ENCODE measurements at places on chromosomes 1 and 21.

DNA sequence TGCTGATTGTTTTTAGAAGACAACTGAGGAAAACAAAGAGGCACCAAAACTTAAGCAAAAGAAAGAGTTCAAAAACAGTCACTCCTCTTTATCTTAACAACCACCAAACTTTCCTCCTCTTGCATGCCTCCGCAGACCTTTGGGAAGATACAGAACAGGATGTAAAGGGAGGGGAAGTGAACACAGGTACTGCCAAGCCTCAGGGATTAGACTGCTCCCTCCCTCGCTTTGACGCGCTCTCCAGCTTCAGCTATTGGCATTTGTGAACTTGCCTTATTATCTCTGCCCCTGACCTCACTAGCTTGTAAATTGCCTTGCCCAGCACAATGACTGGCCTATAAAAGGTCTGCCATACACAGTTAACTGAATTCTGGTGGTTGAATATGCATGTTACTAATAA lies 4.8 kb upstream of the SRP9 start:
- DNase-seq, result no peak

DNA sequence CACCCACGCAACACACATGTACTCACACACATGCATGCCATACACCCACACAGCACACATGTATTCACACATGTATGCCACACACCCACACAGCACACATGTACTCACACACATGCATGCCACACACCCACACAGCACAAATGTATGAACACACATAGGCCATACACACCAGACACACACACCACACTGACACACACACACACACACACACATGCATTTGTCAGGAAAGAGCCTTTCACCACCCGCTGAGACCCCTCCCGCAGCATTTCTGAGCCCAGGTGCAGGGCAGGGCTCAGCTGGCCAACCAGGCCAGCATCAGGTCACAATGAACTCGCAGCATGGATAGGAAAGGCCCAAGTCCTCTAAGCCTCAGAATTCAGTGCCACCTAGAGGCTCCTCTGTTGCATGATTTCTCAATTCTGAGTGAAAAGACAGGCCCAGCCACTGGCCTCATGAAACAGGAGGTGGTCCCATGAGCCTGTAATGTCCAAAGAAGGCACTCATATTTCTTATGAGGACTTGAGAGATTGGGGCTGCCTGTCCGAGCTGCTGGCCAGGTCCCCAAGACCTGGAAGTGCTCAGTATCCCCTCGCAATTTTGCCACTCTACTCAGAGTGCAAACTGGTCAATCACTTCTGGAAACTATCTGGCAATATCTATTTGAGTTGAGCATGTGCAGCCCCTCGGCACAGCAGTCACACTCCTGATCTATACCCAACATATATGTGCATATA lies 57.3 kb downstream of the PSMG1 start:
- peak; percentile 66 for DNase-seq

DNA sequence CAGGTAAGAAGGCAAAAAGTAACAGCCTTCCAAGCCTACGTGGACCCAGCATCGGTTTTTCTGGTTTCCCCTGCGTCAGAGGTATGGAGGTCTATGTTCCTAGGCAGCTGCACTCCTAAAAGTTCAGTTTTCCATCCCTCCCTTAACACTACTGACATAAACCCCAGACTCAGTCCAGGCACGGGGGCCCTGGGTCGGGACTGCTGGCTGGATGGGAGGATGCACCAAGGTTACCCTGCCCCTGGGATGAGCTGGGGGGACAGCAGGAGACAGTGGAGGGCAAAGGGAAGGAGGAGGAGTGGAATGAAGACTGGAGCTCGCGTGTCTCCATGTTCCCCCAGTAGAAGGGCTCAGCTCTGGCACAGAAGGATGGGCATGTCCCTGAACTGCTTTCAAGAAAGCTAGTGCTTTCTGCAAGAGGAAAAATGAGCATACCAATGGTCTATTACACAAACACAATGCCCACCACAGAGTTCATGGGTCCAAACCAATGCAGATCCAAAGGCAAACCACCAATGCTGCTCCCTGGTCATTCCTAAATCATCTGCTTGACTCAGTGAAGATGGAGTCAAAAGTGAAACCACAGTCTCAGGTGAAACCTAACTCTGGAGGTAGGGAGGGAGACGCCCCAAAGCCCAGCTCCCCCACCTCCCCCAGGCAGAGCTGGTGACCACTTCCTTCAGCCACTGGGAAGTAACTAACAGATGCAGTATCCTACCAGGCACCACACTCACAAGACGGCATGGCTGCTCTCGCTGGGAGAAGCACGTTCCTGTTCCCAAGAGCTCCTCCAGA lies 54.9 kb downstream of the CD46 start:
- no peak for DNase-seq

GRCh38 chr1:234148816-234149215 lies 224.4 kb upstream of the COA6 start:
- no peak for DNase-seq

- no peak for DNase-seq
Measured at GRCh38 chr1:9882296-9882944, 27.6 kb downstream of the CTNNBIP1 start.

DNA sequence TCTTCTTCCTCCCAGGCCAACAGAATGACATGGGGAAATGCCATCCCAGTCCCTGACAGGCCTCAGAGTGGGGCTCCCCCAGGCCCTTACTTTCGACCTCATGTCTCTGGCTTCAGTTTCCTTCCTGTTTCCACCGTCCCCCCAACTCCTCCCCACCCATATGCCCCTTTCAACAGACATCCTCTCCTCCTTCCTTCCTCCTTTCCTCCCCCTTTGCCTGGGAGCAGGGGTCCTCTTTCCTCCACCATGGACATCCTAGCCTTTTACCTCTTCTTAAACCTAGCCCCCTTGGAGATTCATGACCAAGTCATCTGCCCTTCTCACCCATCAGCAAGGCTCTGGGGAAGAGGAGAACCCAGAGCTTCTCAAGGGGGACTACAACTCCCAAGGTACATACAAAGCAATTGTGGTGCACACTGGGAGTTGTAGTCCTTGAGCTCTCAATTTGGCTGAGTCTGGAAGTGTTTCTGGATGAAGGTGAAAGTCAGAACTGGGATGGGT lies 4.0 kb downstream of the ZBTB7B start:
- no peak for DNase-seq

- DNase-seq, result no peak
Measured at GRCh38 chr21:42395905-42396651, at the start of gene TMPRSS3. Gene TMPRSS3, minus strand, starts transcription at chr21:42396052. Its CDS starts 635 bp downstream, at chr21:42395417.

GRCh38 chr1:111476761-111477309 lies 3.1 kb downstream of the C1orf162 start:
- DNase-seq, result no peak

DNA sequence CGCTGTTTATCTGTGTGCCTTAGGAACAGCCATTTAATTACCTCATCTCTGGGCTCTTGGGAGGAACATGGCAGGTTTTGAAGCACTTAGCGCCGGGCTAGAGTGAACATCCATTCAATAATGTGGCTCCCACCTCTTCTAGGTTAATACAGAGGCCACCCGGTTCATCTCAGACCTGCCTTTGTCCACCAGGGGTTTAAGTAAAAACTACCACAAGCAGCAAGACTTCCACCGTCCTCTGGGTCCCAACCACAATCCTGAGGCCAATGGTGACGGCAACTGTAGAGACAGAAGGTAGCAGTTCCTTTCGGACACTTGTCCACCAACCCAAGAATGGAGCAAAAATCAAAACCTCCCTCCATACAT lies 924 bp upstream of the DDOST start:
- DNase-seq, result no peak

DNA sequence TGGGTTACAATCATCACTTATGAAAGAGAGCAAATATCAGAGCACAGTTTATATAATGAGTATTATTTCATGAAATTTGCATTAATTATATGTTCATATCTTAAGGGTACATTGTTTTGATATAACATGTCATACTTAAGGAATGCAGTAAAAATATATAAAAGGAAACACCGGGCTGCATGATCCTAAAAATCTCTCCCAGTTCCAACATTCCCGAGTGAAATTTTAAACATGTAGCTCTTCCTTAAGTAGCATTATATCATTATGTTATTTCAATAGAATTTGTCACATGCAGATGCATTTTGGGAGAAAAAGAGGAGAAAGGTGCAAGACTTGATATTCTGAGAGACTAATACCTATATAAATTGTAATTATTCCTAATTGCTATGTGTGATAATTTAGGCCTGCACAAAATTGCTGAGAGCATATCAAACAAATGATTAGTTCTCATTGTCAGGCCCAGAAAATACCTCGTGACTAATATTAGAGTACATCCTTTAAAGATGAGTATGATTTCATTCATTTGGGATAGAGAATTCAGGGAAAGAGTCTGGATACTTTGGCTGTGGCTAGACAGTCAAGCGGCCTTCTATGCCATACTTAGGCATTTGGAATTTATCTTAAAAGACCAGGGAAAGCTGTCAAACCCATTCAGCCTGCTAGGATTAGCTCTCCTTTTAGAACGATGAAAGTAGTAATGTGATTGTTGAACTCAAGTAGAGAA lies 86.8 kb downstream of the ADGRL2 start:
- no peak for DNase-seq

GRCh38 chr1:229370601-229371021 lies 27.8 kb upstream of the CCSAP start:
- peak; percentile 96 for DNase-seq

DNA sequence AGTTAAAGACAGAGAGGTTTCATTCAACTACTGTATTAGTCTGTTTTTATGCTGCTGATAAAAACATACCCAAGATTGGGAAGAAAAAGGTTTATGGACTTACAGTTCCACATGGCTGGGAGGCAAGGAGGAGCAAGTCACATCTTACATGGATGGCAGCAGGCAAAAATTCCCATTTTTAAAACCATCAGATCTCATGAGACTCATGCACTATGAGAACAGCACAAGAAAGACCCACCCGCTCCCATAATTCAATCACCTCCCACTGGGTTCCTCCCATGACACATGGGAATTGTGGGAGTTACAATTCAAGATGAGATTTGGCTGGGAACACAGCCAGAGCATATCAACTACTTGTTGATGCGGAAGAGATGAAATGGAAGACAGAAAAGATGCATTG lies 9.2 kb downstream of the GPR161 start:
- DNase-seq, result no peak

- DNase-seq, result no peak
Measured at GRCh38 chr21:33936301-33937038, 20.9 kb upstream of the ATP5PO start.

DNA sequence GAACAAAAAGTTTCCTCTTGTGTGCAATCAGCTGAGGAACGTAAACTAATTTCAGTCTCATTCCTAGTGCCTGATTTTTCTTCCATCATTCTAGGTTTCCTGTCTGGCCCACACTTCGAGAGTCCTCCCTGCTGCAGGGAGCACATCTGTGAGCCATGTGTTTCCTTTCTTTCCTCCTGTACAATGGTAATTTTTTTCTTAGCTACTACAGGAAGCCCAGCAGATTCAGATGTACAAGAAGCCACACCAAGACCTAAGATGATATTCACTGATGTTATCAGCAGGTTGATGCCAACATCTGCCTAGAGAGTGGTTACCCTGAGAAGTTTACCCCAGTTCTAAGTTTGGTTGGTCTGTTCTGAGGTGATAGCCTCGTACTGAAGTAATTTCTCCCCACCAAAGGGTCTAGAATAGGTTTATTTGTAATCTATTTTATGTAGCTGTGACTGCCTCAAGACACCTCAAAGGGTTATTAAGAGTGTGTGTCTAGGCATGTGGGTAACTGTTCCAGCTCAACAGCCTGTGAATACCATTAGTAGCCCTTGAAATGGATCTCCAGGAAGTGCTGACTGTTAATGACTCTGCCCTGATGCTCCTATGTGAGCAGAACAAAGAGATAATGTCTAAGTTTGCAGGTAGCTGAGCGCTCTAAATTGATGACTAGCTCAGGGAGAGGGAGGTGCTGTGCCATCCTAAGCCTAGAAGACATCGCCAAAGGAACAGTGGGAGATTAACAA lies 31.7 kb upstream of the CLDN14 start:
- no peak for DNase-seq

GRCh38 chr1:50491142-50491541 lies 67.9 kb upstream of the DMRTA2 start:
- DNase-seq, result no peak

DNA sequence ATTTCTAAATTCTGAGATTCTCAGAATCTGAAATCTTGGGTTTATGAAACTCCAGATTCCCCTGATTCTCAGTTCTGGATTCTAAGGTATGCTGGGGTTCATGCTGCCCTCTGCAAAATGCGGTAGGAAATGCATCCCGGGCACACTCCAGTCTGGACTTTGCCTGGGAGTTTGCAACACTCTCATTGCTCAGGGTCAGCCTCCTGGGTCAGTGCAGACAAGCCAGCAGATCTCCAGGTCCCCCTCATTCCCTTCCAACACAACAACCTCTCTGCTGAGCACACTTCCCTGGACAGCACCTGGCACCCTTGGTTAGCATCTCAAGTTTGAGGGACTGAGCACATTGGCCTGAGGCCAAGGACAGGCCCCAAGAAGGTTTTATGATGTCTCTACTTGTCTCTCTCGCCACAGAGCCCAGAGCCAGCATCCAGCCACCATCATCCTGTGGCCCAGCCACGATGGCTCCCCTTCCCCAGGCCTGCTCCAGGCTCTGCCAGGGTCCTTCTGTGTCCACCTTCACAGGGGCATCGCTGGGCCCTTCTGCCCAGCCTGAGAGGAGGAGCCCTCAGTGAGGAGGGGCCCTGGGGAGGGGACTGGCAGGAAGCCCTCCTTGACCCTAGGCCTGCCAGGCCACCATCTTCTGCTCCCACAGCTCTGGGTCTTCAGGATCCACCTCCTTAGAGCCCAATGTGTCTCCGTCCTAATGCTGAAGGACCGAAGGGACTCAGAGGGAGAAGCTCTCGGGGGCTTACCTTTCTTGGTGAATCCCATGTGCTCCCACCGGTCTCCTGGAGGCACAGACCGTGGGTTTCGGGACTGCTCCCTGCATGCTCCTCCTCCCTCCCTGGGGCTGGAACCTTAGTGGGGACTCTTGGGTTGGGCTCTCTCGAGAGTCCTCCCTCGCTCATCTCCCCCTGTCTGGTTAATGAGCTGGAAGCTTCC lies 550.7 kb downstream of the PTPRU start:
- no peak for DNase-seq

GRCh38 chr1:98794196-98794886 lies 132.8 kb downstream of the SNX7 start:
- DNase-seq, result peak; percentile 41

GRCh38 chr21:34579411-34579810 lies 35.5 kb downstream of the RCAN1 start:
- DNase-seq, result no peak

GRCh38 chr1:8116894-8117264 lies 90.8 kb upstream of the ERRFI1 start:
- DNase-seq, result no peak

DNA sequence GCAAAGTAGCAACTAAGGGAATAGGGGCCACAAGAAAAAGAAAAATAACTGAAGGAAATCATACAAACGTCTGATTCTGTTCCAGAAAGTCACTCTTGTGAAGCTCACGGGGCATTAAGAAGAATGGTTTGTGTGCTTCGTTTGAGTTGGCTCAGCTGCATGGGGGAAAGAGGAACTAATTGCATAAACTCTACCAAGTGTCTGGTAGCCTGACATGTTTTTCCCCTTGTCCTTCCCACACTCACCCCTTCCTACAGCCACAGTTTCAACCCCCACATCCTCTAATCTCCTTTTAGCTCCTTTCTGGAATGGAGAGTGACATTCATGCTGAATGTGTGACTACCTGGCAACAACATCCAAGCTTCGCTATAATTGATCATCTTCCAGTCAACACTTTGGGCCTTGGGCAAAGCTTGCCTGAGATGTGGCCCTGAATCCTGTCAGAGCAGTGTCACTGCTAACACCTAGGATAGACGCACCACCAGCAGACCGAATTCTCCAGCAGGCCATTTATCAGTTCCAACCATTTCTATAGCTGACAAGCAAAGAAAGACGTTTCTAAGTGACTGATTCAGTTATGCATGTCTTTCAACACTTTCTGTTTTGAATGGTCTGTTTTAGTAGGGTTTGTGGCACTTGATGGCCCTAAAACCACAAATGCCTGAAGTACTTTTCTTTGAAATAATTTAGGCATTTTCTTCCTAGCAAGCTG lies 439.6 kb downstream of the TTLL7 start:
- no peak for DNase-seq
